ENCODE measurements at places on chromosomes 16 and 17.

- peak; percentile 69 for DNase-seq
Measured at GRCh38 chr17:49575679-49576087, at the start of gene NXPH3. Gene NXPH3, plus strand, starts transcription at chr17:49575871. Its CDS starts 349 bp downstream, at chr17:49576220.

GRCh38 chr16:70746708-70747424 is 54.1 kb downstream of the VAC14 start:
- peak; percentile 92 for DNase-seq

DNA sequence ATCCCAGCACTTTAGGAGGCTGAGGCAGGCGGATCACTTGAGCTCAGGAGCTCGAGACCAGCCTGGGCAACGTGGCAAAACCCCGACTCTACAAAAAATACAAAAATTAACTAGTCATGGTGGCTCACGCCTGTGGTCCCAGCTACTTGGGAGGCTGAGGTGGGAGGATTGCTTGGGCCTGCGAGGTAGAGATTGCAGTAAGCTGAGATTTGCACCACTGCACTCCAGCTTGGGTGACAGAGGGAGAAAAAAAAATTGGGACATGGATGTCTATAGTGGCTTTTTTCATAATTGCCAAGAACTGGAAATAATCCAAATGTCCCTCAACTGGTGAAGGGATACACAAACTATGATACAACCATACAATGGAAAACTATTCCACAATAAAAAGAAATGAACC is 28.6 kb downstream of the OSBPL7 start:
- DNase-seq: no peak

DNA sequence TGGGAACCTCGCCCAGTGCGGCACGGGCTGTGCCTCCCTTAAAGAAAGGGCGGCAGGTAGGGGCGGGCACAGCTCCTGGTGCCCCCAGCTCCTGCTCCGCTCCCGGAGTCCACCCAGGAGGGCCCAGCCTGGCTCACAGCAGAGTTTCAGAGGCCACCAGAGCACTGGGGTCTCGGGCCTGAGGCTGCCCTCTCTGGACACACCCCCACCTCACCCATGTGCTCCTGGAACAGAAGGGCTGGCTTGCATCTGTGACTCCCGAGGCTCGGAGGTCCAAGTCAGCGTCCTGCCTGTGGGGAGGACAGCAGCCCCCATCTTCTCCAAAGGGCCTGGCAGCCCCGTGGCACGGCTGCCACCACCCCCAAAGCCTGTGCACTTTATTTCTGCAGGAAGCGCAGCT is 62.7 kb downstream of the RBFOX3 start:
- no peak for DNase-seq

GRCh38 chr16:74071996-74072535 is 224.5 kb upstream of the PSMD7 start:
- no peak for DNase-seq

DNA sequence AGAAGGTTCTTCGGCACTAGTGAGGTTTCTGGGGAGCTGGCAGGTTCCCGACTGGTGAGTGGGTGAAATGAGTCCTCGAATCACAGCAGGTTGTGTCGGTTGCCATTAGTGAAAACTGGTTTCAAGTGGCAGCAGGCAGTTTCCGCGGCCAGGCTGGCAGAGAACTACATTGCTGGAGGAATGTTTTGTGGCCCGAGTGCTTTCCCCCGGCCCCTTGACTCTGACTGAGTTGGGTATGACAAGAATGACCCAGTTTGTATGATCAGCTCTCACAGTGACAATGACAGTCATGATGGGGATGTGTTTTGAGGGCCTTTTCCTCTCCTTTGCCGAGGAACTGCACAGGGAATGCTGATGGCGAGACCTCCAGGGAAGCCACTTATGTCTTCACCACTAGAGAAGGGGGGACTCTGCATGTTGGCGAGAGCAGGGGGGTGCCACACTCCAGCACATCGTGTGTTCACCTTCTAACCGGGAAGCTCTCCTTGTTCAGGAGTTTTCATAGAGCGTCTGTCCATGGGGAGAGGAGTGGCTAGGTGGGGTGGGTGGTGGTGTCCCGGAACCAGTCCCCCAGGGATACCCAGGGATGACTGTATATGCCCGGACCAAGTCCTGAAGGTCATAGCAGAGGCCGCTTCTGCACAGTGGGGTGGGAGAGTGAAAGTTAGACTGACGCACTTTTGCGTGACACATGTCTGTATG is 206.0 kb upstream of the CHMP6 start:
- DNase-seq: no peak

DNA sequence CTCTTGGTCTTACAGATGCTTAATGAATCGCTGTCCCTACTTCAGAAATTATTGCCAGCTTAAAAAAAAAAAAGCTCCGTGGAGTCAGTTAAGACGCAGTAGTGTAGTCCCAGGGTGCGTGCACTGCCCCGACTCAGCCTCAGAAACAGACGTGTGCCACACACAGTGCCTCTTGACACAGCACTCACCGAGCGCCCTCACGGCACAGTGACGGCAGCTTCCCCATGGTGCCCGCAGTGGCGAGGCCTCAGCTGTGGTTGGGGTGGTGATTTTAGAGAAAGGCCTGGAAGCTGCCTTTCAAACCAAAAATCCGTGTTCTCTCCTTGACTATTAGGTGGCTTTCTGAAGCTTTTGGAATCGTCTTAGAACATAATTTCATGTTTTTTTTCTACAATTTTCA is 13.9 kb downstream of the TCF25 start:
- DNase-seq: no peak

DNA sequence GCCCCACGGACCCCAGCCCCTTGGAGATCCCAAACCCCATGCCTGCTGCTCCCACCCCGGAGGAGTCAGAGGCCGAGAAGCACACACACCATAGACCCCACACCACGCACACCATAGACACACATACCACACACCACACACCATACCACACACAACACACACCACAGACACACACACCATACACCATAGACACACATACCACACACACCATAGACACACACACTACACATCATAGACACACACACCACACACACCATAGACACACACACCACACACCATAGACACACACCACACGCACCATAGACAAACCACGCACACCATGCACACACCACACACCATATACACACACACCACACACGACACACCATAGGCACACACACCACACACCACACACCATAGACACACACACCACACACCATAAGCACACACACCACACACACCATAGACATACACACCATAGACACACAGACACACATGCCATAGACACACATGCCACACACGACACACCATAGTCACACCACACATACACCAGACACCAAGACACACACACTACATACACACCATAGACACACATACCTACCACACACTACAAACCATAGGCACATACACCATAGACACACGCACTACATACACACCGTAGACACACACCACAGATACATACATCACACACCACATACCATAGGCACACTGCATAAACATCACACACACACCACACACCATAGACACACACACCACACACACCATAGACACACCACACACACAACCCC is 11.3 kb downstream of the TBC1D16 start:
- DNase-seq: no peak

DNA sequence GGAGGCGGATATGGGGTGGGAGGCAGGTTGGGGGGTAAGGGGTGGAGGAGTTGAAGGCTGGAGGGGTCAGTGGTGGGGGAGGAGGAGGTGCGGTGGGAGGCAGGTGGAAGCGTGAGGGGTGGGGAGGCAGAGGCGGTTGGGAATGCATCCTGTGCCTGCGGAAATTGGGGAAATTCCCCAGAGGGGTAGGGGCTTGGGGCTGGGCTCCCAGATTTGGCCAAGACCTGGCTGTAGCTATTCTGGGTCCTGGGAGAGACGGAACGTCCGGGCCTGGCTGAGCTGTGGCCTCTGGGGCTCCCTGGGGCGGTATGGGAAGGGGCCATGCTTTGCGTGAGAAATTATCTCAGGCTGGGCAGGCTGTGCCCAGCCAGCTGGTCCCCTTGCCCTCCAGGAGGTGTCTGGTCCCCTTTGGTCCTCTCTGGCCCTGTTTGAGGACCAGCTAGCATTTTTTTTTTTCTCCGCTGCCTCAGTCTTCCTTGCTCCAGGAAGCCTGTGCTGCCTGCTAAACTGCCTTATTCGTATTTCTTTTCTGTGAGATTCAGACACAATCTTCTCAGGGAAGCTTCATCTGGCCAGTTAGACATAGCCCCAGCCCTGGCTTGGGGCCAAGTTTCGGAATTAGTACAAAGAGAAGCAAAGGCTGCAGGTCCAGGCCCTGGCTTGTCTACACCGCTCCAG is 7.3 kb upstream of the TRPV2 start:
- no peak for DNase-seq

- no peak for DNase-seq
Measured at GRCh38 chr17:2981325-2981724, 82.1 kb downstream of the OR1D5 start.

GRCh38 chr17:79985943-79986391 is 49.7 kb downstream of the TBC1D16 start:
- DNase-seq: no peak

GRCh38 chr17:30369995-30370394 is 8.7 kb upstream of the CPD start:
- no peak for DNase-seq

GRCh38 chr17:57986841-57987580 is 1.0 kb downstream of the VEZF1 start:
- DNase-seq: peak; percentile 43

GRCh38 chr17:6981426-6981825 is 14.4 kb upstream of the ALOX12 start:
- DNase-seq: no peak
